GM23248 (cell line): ENCODE measurements at places on chromosomes 5 and 9. TPM values are rescaled to one million over a fixed set of nuclear protein-coding genes. Genes with fewer than 3 reads are reported as not detected.
A peak's percentile ranks its signal among the peaks of the same experiment; 100 is the strongest.

DRD1 gene
- total RNA-seq: not detected in 2 replicates

GKAP1 gene
- total RNA-seq: not detected in 2 replicates

C1QTNF2 gene
- 0.22 TPM in 1 of 2 replicates, not detected in the other for total RNA-seq

WDR55 gene
- 17.5 and 19.6 TPM in 2 replicates for total RNA-seq

MRPS30 gene
- 47.2 and 53.7 TPM in 2 replicates for total RNA-seq

LHX6 gene
- total RNA-seq: not detected in 2 replicates

LYRM7 gene
- 7.5 and 8.5 TPM in 2 replicates for total RNA-seq

ALDH1A1 gene
- total RNA-seq: not detected in 2 replicates

AFAP1L1 gene
- 0.38 and 0.76 TPM in 2 replicates for total RNA-seq

FAM78A gene
- 0.38 and 1.1 TPM in 2 replicates for total RNA-seq

KLF4 gene
- 28.7 and 38.6 TPM in 2 replicates for total RNA-seq

PCDHB16 gene
- 4.2 and 5.1 TPM in 2 replicates for total RNA-seq

HABP4 gene
- total RNA-seq: 10.4 and 13.2 TPM in 2 replicates

- DNase-seq: no peak
These were observed 47.8 kb upstream of the IL17B start for GRCh38 chr5:149426931-149427330.

- no peak for DNase-seq
These were observed 5.4 kb downstream of the MED22 start for GRCh38 chr9:133342570-133342969.

- DNase-seq: no peak
These were observed 140.3 kb downstream of the PCSK1 start for GRCh38 chr5:96292582-96293247.

DNA sequence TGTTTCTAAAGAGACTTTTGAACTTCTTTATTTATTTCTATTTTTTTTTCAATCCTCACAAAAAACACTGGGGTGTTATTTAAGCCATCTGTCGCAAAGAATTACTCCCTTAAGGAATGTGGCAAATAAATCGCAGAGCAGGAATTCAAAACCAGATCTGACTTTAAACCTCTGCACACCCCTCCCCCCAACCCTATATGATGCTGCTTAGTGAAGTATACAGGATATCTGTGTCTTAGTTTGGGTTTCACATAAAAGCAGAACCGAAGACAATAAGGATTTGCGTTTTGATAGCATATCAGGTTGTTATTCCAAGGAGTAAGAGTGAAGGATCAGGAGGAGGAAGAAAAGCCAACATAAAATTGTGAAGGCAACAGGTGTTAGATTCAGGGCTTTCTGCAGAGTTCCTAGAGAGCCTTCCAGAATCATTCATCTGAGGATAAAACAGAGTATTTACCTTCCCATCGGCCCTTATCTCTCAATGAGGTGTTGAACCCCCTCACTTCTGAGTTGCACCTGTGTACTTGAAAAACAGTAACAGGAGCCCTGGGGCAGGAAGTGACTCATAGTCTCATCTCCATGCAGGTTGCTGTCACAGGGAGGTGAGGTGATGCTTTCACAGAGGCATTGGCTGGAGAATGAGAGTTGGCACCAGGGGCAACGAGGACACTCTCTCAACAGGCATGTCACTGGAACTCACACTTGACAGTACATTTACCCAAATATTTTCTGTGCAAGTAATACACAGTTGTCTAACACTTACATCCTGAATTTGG lies 33.5 kb upstream of the DMRT3 start:
- DNase-seq: no peak

DNA sequence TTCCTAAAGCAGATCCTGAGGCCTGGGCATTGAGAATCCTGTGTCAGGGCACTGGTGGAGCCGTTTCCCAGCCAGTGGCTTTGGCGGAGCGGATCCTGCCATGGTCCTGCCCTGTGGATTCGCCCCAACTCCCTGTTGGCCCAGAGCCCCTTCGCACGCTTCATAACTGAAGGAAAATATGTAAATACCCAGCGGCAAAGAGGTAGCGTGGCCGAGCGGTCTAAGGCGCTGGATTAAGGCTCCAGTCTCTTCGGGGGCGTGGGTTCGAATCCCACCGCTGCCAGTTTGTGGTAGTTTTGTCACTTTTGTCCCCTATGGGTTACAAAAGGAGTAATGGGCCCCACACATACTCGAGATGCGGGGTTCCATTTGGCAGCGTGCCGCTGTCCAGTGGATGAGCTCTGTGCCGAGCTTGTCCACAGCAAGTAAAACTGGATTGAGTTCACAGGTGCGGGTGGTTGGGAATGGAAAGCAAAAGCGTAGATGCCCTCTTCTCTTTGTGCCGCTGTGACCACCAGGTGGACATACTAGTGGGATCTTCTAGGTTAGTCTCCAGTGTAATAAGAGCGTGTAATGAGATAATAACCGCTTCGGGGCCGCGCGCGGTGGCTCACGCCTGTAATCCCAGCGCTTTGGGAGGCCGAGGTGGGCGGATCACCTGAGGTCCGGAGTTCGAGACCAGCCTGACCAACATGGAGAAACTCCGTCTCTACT lies 17.3 kb downstream of the TRIM7 start:
- peak; percentile 86 for DNase-seq

- DNase-seq: peak; percentile 15
These were observed 263.4 kb downstream of the GRIA1 start for GRCh38 chr5:153753645-153754432.

- DNase-seq: no peak
These were observed 321.0 kb upstream of the TLE4 start for GRCh38 chr9:79250806-79251205.

- no peak for DNase-seq
These were observed 517.5 kb upstream of the FAM174A start for GRCh38 chr5:100017520-100018262.

DNA sequence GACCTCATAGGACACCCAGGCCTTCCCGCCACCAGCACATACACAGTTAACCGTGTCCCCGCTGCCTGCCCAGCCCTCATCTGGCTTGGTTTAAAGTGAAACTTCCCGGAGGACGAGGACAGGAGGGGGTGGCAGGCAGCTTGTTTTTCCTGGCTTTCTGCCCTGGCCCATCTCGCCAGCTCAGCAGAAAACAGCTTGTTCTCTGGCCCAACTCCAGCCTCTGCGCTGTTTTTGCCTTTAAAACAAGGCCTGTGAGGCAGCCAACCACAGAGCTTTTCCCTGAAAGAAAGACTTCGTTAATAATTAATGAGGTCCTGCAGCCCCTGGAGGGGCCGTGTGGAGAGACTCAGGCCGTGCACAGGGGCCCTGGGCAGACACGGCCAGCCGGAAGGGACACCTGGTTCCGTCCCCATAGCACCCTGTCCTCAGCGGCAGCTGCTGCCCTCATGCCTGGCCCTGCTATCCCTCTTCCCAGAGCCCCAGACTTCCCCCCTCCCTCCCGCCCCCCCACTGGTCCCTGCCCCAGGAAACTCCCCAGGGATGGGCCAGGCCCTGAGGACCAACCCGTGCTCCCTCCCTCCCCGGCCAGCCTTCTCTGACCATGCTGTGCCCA lies 108.7 kb downstream of the RXRA start:
- DNase-seq: peak; percentile 97

DNA sequence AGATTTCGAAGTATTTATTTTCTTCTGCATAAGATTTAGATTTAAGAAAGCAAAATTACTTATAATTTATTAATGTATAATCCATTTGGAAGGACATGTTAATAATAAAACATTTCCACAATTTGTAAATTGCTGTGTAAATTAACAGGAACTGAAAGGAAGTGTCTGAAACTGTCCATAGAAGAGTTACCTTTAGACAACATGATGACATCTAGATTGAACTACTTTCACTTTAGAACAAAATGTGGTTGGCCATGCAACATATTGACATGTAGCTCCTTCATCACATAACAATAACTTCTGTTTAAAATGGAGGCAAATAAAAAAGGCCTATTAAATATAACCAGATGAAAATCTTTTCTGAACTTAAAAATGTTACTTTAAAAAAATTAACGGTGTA lies 1849.5 kb upstream of the ACO1 start:
- DNase-seq: no peak

GRCh38 chr5:133706506-133707430 lies 94.4 kb upstream of the FSTL4 start:
- no peak for DNase-seq

DNA sequence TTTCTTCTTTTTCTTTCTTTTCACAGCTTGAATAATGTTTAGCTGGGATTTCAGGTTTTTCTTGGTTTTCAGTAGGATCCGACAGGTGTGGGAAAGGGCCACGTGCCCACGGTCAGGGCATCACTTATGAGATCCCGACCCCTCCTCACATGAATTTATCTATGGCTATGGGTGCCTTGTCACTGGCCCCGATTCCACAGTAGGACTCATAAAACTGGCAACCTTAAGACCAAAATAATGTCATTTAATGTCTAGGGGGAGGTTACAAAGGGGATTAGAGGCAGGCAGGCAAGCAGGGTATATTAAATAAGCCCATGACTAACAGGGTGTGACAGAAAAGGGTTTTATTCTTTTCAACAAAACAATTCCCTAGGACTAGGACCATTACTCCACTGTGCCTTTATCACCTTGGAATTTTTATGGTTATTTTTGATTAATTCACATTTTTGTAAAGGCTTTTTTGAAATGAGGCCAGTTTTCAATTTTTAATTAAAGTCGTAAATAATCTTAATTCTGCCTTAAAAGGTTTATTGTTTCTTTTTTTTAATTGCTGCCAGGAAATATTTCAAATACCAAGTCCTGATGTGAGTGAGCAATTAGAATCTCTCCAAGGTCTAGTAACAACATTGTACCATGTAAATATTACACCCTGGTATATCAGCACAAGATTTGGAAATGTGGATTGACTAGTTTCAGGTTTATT lies 370.4 kb downstream of the GLIS3 start:
- no peak for DNase-seq

DNA sequence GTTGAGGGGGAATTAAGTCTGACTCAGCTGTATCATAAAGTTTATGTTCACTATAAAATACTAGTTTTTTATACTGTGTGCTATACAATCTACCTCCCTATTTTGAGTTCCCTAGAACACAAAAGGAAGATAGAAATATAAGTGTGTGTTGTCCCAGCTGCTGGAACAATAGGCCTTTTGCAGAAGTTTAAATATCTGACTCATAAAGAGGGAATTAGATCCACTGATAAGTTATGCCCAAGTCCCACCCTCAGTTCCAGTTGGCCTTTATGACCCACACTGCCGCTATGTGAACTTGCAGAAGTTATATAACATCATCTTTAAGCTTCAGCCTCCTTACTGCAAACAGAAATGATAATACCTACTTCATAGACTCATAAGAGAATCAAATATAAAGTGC lies 88.5 kb upstream of the DAB2 start:
- peak; percentile 44 for DNase-seq

DNA sequence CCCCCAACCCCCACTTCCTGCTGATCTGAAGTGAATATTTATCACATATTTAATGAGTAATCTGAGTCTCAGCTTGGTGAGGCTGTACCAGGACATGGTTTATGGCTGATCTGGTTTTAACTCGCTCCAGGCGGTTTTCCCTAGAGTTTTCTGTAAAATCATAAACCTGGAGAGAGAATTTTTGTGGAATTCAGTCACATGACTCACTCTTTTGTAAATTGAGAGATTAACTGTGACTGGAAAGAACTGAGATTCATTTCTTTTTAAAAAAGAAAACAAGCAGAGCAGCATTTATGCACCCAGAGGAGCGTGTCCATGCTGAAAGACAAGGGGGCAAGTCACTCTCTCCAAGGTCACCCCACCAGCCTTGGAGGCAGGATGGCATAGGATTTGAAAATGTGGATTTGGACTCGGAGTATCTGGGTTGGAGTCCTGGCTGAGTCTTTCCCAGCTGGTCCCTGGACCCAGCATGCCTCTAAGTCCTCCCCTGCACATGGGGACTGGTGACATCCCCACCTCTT lies 81.8 kb downstream of the ZNF618 start:
- DNase-seq: peak; percentile 85

GRCh38 chr5:458547-459353 lies 15.8 kb downstream of the EXOC3 start:
- peak; percentile 92 for DNase-seq

- DNase-seq: no peak
These were observed 36.9 kb upstream of the MSX2 start for GRCh38 chr5:174687503-174687902.

DNA sequence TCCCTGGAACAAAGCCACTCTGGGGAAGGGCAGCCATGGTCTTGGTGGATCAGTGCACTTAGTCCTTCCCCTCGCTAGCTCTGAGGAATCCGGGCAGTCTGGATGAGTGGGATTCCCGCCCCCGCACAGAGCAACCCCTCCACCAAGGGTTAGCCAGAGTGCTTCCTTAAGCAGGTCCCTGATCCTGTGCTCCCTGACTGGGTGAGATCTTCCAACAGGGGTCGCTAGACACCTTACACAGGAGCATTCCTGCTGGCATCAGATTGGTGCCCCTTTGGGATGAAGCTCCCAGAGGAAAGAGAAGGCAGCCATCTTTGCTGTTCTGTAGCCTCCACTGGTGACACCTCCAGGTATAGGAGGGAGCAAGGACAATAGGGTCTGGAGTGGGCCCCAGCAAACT lies 228.8 kb downstream of the AP3B1 start:
- DNase-seq: no peak

DNA sequence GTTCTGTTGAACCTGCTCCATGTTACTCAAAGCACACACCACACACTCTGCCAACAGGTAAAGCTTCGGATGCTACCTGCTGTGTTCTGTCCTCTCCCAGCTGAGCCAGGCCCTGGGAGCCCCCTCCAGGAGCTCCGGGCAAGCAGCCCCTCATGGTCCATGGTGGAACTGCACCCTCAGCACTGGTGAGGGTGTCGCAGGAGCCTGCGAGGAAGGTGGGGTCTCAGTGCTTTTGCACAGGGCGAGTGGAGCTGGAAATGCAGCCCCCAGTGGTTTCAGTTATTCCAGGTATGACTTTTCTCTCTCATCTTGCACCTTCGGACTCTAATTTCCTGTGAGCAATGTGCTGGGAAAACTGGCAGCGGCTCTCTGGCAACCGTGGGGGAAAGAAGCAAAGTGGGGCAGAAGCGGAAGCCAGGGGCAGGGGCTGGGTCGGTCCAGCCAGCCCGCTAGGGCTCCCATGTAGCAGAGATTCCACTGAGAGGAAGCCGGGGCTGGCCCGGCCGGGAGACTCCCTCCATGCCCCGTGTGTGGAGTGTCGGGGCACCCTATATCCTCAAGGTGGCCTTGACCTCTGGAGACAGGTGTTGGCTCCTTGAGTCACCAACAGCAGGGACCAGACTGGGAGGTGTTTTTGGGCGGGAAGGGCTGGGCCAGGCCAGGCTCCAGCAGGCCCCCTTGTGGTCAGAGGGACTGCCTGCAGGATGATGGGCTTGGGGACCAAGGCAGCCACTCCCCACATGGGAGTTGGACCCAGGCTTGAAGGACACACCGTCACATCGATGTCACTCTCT lies 75.6 kb upstream of the PRSS3 start:
- DNase-seq: peak; percentile 31

DNA sequence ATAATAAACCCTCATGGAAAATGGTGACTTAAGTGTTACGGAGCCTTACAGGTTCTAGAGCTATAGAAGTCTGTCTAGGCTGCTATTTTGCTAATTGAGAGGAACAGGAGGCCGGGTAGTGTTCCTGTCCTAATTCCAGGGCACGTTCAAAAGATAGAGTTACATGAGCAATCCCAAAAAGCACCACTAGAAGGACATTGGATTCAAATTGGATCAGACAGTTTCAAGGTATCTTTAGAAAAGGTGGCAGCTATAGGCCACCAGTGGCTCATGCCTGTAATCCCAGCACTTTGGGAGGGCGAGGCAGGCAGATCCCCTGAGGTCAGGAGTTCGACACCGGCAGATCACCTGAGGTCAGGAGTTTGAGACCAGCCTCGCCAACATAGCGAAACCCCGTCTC lies 458.8 kb downstream of the TMEM232 start:
- DNase-seq: no peak

GRCh38 chr9:118009614-118010013 lies 305.4 kb downstream of the TLR4 start:
- DNase-seq: no peak

GRCh38 chr9:120741701-120742100 lies 27.4 kb upstream of the MEGF9 start:
- no peak for DNase-seq

GRCh38 chr9:134627417-134628353 lies 13.9 kb upstream of the COL5A1 start:
- DNase-seq: no peak
